ENCODE measurements at places on chromosomes 12 and 14.
A peak's percentile ranks its signal among the peaks of the same experiment; 100 is the strongest.

GRCh38 chr14:55532645-55533344 is 47.2 kb upstream of the KTN1 start:
- DNase-seq, result no peak

- DNase-seq, result no peak
Measured at GRCh38 chr14:75310295-75311111, 31.9 kb downstream of the FOS start.

GRCh38 chr12:122870867-122871664 is 24.9 kb downstream of the VPS37B start:
- DNase-seq, result no peak

GRCh38 chr12:27965966-27966365 is 6.6 kb downstream of the PTHLH start:
- no peak for DNase-seq

DNA sequence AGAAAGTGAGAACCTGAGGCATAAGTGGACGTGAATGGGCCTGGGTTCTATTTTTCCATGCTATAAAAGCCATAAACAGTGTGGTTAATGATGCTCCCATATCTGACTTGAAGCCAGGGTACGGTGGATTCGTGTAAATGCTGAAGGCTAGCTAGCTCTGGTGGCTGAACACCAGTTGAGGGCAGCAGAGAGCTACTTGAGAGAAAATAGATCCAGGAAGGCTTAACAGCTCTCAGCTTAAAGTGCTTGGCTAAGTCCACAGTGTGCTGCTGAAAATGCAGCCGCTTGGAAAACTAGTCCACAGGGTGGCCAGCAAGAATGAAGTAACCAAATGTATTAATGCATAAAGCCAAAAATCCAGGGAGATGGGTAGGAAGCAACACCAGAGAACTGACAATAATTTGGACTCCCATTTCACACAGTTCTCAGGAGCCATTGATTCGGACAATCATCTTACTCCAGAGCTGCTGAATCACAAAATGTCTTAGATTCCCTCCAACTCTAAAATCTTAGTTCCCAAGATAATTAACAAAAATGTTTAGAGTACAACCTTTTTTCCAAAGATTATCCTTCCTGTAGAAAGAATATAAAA is 15.0 kb upstream of the FOXG1 start:
- DNase-seq, result peak; percentile 28

DNA sequence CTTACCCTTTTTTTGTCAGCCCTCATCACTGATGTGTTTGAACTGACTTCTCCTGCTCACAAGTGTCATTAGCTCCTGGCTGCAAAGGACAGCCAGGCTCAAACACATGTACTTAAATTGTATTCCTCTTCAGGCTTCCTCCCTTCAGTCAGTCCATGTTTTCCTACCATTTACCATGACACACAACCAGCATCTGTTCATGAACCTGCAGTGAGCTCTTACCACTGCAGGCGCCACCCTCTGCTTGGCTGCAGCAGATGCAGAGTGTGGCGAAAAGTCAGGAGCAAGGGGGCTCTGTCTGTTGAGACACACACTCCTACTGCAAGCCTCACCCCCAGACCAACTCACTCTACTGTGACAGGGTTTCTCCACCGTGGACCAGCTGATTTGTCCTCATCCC is 70.2 kb downstream of the TSPAN11 start:
- DNase-seq, result no peak

- no peak for DNase-seq
Measured at GRCh38 chr12:100225491-100225890, 24.9 kb downstream of the ACTR6 start.

- no peak for DNase-seq
Measured at GRCh38 chr12:94074216-94074979, 74.0 kb upstream of the PLXNC1 start.

GRCh38 chr14:50082308-50082742 is 34.0 kb downstream of the VCPKMT start:
- no peak for DNase-seq

DNA sequence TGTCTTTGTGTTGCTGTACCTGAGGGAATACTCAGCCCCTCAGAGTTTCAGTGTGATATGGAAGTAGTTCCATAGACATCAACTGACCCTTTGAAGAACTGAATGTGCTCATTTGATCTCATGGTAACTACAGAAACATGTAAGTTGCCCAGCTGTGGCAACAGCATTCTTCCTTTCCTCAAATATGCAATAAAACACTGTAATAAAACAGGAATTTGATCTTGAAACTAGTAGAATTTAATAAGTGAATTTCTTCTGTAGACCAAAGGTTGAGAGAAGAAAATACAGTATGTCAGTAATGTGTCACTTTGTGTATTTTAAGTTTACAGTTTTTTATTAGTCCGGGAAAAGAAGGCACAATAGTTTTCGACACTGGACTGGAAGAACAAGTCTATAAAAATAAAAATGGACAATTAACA is 31.9 kb downstream of the KCTD10 start:
- no peak for DNase-seq

DNA sequence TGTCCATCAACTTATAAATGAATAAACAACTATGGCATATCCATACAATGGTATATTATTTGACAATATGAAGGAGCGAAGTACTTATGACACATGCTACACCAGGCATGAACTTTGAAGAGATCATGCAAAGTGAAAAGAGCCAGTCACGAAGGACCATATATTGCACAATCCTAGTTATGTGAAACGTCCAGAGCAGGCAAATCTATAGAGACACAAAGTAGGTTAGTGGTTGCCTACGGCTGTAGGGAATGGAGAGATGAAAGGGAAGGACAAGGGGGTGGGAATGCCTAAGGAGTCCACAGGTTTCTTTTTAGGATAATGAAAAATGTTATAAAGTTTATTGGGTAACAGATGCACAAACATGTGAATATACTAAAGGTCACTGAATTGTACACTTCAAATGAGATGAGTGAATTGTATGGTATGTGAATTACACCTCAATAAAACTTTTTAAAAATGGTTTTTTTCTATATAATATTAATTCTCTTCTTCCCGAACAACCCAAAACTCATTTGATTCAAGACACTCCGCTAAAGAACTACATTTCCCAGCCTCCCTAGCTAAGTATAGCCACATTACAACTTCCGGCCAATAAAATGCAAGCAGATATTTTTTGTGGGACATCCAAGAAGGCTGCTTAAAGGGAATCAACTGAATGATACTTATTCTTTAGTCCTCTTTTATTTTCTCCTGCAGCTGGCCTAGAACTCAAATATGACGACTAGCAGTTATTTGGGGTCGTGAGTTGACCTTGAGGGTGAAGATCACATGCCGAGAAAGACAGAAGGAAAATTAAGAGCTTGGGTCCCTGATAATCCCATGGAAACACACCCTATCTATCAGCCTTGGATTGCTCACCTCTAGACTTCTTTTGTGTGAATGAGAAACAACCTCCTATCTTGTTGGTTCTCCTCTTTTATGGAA is 187.2 kb downstream of the TTC8 start:
- DNase-seq, result no peak

- DNase-seq, result no peak
Measured at GRCh38 chr14:77914073-77914721, 114.3 kb downstream of the ADCK1 start.
